H1 (cell line): ENCODE measurements at places on chromosomes 2 and 18. TPM values are rescaled to one million over a fixed set of nuclear protein-coding genes. Genes with fewer than 3 reads are reported as not detected.

RPRD1A gene
- 28.3 and 40.5 TPM in 2 replicates for polyA plus RNA-seq

DNA sequence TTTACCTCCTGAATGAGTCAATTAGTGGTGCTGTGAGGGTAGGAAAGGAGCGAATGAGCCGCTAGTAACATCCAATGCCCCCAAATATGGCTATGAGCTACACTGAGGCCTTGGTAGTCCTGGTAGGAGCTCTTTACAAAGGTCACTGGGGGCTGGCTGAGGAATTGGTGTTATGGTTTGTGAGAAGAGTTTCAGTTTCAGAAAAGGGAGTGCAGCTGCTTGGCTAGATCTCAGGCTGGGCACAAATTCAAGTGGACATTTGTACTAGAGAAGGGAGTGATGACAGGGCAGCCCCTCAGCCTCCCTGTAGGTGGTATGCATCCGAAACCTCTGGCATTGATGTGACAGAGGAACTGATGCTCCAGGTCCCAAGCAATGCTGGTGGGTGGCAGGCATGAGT, 13.9 kb upstream of the PAIP2B start:
- no peaks in the 10 kb centered on the region for H3K4me1 ChIP-seq
- H3K27ac ChIP-seq: no peak overlapping the region
- DNase-seq: no peak
- no peak overlapping the region for H3K4me3 ChIP-seq
- no peaks in the 10 kb centered on the region for H3K27me3 ChIP-seq
- no peaks in the 10 kb centered on the region for H3K36me3 ChIP-seq

GRCh38 chr2:115412501-115412900, 970.1 kb downstream of the DPP10 start:
- H3K27ac ChIP-seq: no peak overlapping the region
- no peaks in the 10 kb centered on the region for H3K36me3 ChIP-seq
- no peak for DNase-seq
- no peak overlapping the region for H3K4me3 ChIP-seq
- H3K4me1 ChIP-seq: no peaks in the 10 kb centered on the region

- no peaks in the 10 kb centered on the region for H3K27me3 ChIP-seq
- H3K36me3 ChIP-seq: no peaks in the 10 kb centered on the region
- no peaks in the 10 kb centered on the region for H3K4me1 ChIP-seq
- no peak overlapping the region for H3K4me3 ChIP-seq
These were observed 82.8 kb downstream of the NABP1 start for GRCh38 chr2:191760655-191761262.

- peak; percentile 63 for DNase-seq
- peaks cover 4% of the 10 kb centered on the region for H3K4me1 ChIP-seq
- H3K27me3 ChIP-seq: no peaks in the 10 kb centered on the region
- no peaks in the 10 kb centered on the region for H3K36me3 ChIP-seq
- H3K4me3 ChIP-seq: no peak overlapping the region
These were observed 278.3 kb downstream of the MYCN start for GRCh38 chr2:16218625-16219024.
